Cardiac muscle cell (in vitro differentiated cells and primary cell): ENCODE measurements at places on chromosomes 6 and 20. TPM values are rescaled to one million over a fixed set of nuclear protein-coding genes. Genes with fewer than 3 reads are reported as not detected.

MYBL2 gene
- polyA plus RNA-seq: 27.3 and 63.1 TPM in 2 replicates

HDGFL1 gene
- not detected in 2 replicates for polyA plus RNA-seq

IFT52 gene
- 26.4 and 40.3 TPM in 2 replicates for polyA plus RNA-seq

TCF15 gene
- polyA plus RNA-seq: 2.4 and 3.0 TPM in 2 replicates

ACAT2 gene
- 45.7 and 179 TPM in 2 replicates for polyA plus RNA-seq

ANGPT4 gene
- 0.15 TPM in 1 of 2 replicates, not detected in the other for polyA plus RNA-seq

TSHZ2 gene
- 10.4 and 16.5 TPM in 2 replicates for polyA plus RNA-seq

SPATA25 gene
- polyA plus RNA-seq: 6.6 and 7.4 TPM in 2 replicates

SLC17A1 gene
- polyA plus RNA-seq: not detected in 2 replicates

TCP11 gene
- 0.54 TPM in 1 of 2 replicates, not detected in the other for polyA plus RNA-seq

PRPH2 gene
- polyA plus RNA-seq: 9.6 and 15.0 TPM in 2 replicates

MLIP gene
- polyA plus RNA-seq: 42.2 and 68.9 TPM in 2 replicates

PLAGL1 gene
- 11.6 and 17.2 TPM in 2 replicates for polyA plus RNA-seq

TP53INP2 gene
- 12.5 and 18.9 TPM in 2 replicates for polyA plus RNA-seq

RAB44 gene
- not detected in 2 replicates for polyA plus RNA-seq

LTB gene
- 0.61 and 1.5 TPM in 2 replicates for polyA plus RNA-seq

NOX3 gene
- not detected in 2 replicates for polyA plus RNA-seq

C20orf202 gene
- polyA plus RNA-seq: 0.19 and 0.27 TPM in 2 replicates

HUS1B gene
- 0.51 TPM in 1 of 2 replicates, not detected in the other for polyA plus RNA-seq

HLA-DQA2 gene
- not detected in 2 replicates for polyA plus RNA-seq

ZNF334 gene
- 10.9 and 12.6 TPM in 2 replicates for polyA plus RNA-seq

HRH3 gene
- polyA plus RNA-seq: not detected in 2 replicates

PSMB8 gene
- 0.57 and 0.66 TPM in 2 replicates for polyA plus RNA-seq

EPHA7 gene
- 35.8 and 39.5 TPM in 2 replicates for polyA plus RNA-seq

MOG gene
- 2.4 and 2.9 TPM in 2 replicates for polyA plus RNA-seq

RFX6 gene
- polyA plus RNA-seq: not detected in 2 replicates

HCRTR2 gene
- 0.42 TPM in 1 of 2 replicates, not detected in the other for polyA plus RNA-seq

MCCD1 gene
- polyA plus RNA-seq: not detected in 2 replicates

PCED1A gene
- polyA plus RNA-seq: 45.5 and 50.6 TPM in 2 replicates

FAM209B gene
- polyA plus RNA-seq: 0.26 and 0.49 TPM in 2 replicates

NINL gene
- polyA plus RNA-seq: 26.4 and 36.1 TPM in 2 replicates

LZTS3 gene
- polyA plus RNA-seq: 14.5 and 15.7 TPM in 2 replicates

ZC2HC1B gene
- polyA plus RNA-seq: not detected in 2 replicates

BCL2L1 gene
- polyA plus RNA-seq: 37.8 and 40.5 TPM in 2 replicates

NMBR gene
- polyA plus RNA-seq: not detected in 2 replicates

OPRM1 gene
- polyA plus RNA-seq: not detected in 2 replicates

HS3ST5 gene
- polyA plus RNA-seq: 4.1 and 5.6 TPM in 2 replicates

RAET1L gene
- not detected in 2 replicates for polyA plus RNA-seq

ERVFRD-1 gene
- polyA plus RNA-seq: 0.05 TPM in 1 of 2 replicates, not detected in the other

SLC32A1 gene
- not detected in 2 replicates for polyA plus RNA-seq
